ENCODE measurements at places on chromosomes 13 and 19. TPM values are rescaled to one million over a fixed set of nuclear protein-coding genes. Genes with fewer than 3 reads are reported as not detected.

IGFLR1 gene
- 8.3 TPM for total RNA-seq

DENND1C gene
- total RNA-seq, result 0.54 TPM

PSG3 gene
- not detected for total RNA-seq

- no peaks in the 10 kb centered on the region for H3K27me3 ChIP-seq
- no peak overlapping the region for H3K4me3 ChIP-seq
- H3K27ac ChIP-seq, result no peak overlapping the region
- no peaks in the 10 kb centered on the region for H3K4me1 ChIP-seq
Measured at GRCh38 chr13:90640976-90641375, 706.5 kb upstream of the MIR17HG start.

DNA sequence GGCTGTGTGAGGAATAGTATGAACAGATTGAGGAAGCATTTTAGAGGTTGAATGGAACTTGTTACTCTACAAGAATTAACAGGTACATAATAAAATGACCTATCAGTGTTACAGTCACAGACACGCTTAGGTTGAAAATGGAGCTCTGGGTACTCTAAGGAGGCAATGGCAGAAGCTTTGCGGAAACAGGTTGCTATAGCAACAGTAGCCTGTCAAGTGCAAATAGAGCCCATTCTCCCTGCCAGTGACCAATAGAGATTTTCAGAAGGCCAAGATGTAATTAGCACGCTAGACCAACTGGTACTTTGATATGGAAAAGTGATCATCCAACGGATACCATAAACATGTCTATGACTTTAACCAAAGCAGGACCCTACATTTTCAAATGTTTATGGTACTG is 148.5 kb upstream of the FREM2 start:
- no peaks in the 10 kb centered on the region for H3K4me1 ChIP-seq
- no peak overlapping the region for H3K27ac ChIP-seq
- no peaks in the 10 kb centered on the region for H3K36me3 ChIP-seq
- no peak for DNase-seq
- H3K27me3 ChIP-seq, result no peaks in the 10 kb centered on the region

Data from HCT116 (cell line).